ENCODE measurements at places on chromosomes 3 and 15. TPM values are rescaled to one million over a fixed set of nuclear protein-coding genes. Genes with fewer than 3 reads are reported as not detected.

The PTPRG gene
- not detected for polyA plus RNA-seq

The ARL8B gene
- polyA plus RNA-seq: 121 TPM

The ZIC1 gene
- not detected for polyA plus RNA-seq

The TMEM89 gene
- polyA plus RNA-seq: not detected

The C3orf70 gene
- 0.08 TPM for polyA plus RNA-seq

The CFAP91 gene
- polyA plus RNA-seq: 0.14 TPM

The WHAMM gene
- 0.69 TPM for polyA plus RNA-seq

The ABHD17C gene
- 0.48 TPM for polyA plus RNA-seq

The LRRC34 gene
- 0.61 TPM for polyA plus RNA-seq

The MEIS2 gene
- polyA plus RNA-seq: not detected

The IL17RD gene
- not detected for polyA plus RNA-seq

The GOLGA6A gene
- not detected for polyA plus RNA-seq

The NCEH1 gene
- polyA plus RNA-seq: 20.7 TPM

The PPP1R14D gene
- not detected for polyA plus RNA-seq

The RYR3 gene
- not detected for polyA plus RNA-seq

The ENTPD3 gene
- not detected for polyA plus RNA-seq

The DCP1A gene
- polyA plus RNA-seq: 10.4 TPM

The FES gene
- polyA plus RNA-seq: 140 TPM

The HTR3E gene
- polyA plus RNA-seq: not detected

The KIF7 gene
- not detected for polyA plus RNA-seq

The SLC15A2 gene
- 0.62 TPM for polyA plus RNA-seq

The DZIP1L gene
- 0.52 TPM for polyA plus RNA-seq

The CCDC9B gene
- 0.39 TPM for polyA plus RNA-seq

The ACAN gene
- not detected for polyA plus RNA-seq

The MESP1 gene
- polyA plus RNA-seq: 1.2 TPM

The EPHA6 gene
- polyA plus RNA-seq: not detected

The SNX22 gene
- polyA plus RNA-seq: 0.80 TPM

The PLCH1 gene
- not detected for polyA plus RNA-seq

The SMCO1 gene
- polyA plus RNA-seq: not detected

The MYRIP gene
- not detected for polyA plus RNA-seq

The SLC28A2 gene
- polyA plus RNA-seq: not detected

The SAMMSON gene
- polyA plus RNA-seq: not detected

The ARHGAP11A gene
- 0.25 TPM for polyA plus RNA-seq

The TGM5 gene
- not detected for polyA plus RNA-seq

The FOXL2 gene
- not detected for polyA plus RNA-seq

The ROPN1B gene
- polyA plus RNA-seq: not detected

The ASB14 gene
- polyA plus RNA-seq: not detected

The TRIM42 gene
- polyA plus RNA-seq: not detected

The MOBP gene
- polyA plus RNA-seq: not detected

The NPAP1 gene
- not detected for polyA plus RNA-seq

The ZPLD1 gene
- polyA plus RNA-seq: not detected

The LNP1 gene
- 0.26 TPM for polyA plus RNA-seq

The RARB gene
- not detected for polyA plus RNA-seq

The MYEF2 gene
- polyA plus RNA-seq: 0.37 TPM

The CHP1 gene
- 58.8 TPM for polyA plus RNA-seq
